ENCODE measurements at places on chromosomes 2 and 18. TPM values are rescaled to one million over a fixed set of nuclear protein-coding genes. Genes with fewer than 3 reads are reported as not detected.

Gene CDH2
- 107 TPM for total RNA-seq

Gene VWC2L
- total RNA-seq: under 0.01 TPM

Gene BCL2
- 2.7 TPM for total RNA-seq

Gene LINC00305
- total RNA-seq: not detected

Gene POTEE
- total RNA-seq: 0.11 TPM

Gene KCNIP3
- total RNA-seq: 4.9 TPM

Gene HNMT
- total RNA-seq: 61.4 TPM

Gene SH3BP4
- total RNA-seq: 43.1 TPM

Gene CFAP65
- not detected for total RNA-seq

Gene ABCA12
- not detected for total RNA-seq

Gene VWA3B
- total RNA-seq: not detected

Gene COL4A3
- total RNA-seq: 0.25 TPM

Gene COBLL1
- 14.5 TPM for total RNA-seq

Gene DCC
- 5.1 TPM for total RNA-seq

Gene TSPYL6
- total RNA-seq: not detected

Gene NTSR2
- not detected for total RNA-seq

Gene SKA1
- total RNA-seq: 9.9 TPM

Gene CTAGE1
- total RNA-seq: not detected

Gene MRPL33
- 63.1 TPM for total RNA-seq

Gene IL36G
- total RNA-seq: not detected

Gene SKOR2
- not detected for total RNA-seq

Gene TMEM198
- total RNA-seq: 0.77 TPM
